ENCODE measurements at places on chromosomes 12 and 14.

- no peak for DNase-seq
Measured at GRCh38 chr12:4274396-4275015, 944 bp downstream of the CCND2 start.

GRCh38 chr14:54377501-54377900, 19.3 kb upstream of the CDKN3 start:
- DNase-seq: no peak

GRCh38 chr14:69582212-69582611, 7.5 kb upstream of the CCDC177 start:
- no peak for DNase-seq

- DNase-seq: peak; percentile 72
Measured at GRCh38 chr12:57005980-57006808, at the start of gene ZBTB39. ZBTB39 (minus strand) TSS chr12:57006546; CDS start chr12:57004917, 1,629 bp downstream.

- no peak for DNase-seq
Measured at GRCh38 chr12:46998811-46999368, 80.5 kb upstream of the PCED1B start.

- no peak for DNase-seq
Measured at GRCh38 chr12:93972411-93973208, 175.8 kb upstream of the PLXNC1 start.

GRCh38 chr14:32693114-32693513, 245.6 kb upstream of the NPAS3 start:
- no peak for DNase-seq
